ENCODE measurements at places on chromosomes 6 and 20.

GRCh38 chr6:123263981-123264380, 267.9 kb downstream of the CLVS2 start:
- no peak for DNase-seq

- DNase-seq: peak; percentile 46
These were observed 274.9 kb downstream of the UTRN start for GRCh38 chr6:144559865-144560593.

DNA sequence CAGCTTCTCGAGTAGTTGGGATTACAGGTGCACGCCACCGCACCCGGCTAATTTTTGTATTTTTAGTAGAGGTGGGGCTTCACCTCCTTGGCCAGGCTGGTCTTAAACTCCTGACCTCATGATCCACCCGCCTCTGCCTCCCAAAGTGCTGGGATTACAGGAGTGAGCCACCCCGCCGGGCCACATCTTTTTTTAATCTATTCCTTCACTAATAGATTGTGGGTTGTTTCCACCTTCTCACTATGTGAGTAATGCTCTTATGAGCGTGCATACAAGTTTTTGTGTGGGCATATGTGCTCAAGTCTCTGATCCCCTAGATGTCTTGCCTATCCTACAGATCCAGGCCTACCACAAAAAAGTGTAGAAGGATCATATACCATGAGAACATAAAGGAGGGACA, 30.7 kb downstream of the CARMIL1 start:
- peak; percentile 25 for DNase-seq

GRCh38 chr6:13724182-13724581, 12.5 kb upstream of the RANBP9 start:
- no peak for DNase-seq

DNA sequence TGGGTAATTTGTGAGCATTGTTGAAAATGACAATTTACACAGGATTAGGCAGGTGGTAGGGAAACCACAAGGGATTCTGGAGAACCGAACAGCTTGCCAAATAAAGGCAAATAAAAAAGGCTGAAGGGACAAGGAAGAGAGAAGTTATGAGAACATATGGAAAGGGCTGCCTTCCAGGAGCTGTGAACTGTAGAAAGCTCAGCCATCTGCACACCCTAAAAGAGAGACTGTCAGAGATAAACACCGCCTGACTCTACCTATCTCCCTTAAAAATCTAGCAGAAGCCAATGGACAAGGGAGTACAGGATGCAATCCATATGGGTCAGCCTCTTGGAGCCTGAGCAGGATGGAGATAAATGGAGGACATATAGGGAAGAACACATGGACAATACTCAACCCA, 12.7 kb upstream of the SLC17A1 start:
- no peak for DNase-seq

DNA sequence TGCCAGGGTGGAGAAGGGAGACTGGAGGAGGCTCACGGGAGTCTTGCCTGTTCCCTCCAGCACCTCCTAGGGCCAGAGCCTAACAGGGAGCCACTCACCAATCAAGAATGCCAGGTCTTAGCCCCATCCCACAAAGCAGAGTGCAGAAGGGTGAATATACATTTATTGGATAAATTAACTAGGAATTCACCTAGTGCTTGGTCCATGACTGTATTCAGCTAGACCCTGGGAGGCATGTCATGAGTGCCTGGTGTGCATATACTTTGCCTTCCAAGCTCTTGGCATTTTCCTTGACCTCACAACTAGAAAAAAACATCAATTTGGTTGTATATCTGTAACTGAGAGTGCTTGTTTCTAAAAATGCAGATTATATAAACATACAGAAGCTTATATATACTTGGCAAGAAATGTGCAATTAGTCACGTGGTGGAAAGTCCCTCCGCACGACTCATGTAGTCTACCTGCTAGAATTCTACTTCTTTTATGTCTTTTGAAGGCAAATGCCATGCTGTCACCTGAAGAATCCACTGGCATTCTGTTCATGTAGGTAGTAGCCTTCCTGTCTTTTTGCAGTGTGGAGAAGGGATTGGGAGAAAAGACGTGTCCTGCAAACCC, 991.0 kb downstream of the KIF16B start:
- DNase-seq: no peak

DNA sequence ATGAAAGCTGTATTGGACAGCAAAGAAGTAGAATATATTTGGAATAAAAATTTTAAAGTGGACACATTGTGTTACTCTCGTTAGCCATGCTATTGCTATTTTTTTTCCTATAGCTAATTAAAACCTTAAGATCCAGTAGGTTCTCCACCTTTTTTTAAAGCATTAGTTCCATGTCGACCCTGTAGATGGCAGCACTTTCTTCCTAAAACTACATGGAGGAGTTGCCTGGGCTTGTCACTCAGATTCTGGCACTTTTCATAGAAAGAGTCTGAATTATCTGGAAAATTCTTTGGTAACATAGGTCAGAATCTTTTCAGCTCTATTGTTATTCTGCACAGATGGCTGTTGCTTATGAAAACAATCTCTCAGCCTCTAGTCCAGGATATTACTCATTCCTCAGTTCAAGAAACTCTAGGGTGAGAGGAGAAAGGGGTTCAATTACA, 42.0 kb upstream of the ESR1 start:
- peak; percentile 97 for DNase-seq

DNA sequence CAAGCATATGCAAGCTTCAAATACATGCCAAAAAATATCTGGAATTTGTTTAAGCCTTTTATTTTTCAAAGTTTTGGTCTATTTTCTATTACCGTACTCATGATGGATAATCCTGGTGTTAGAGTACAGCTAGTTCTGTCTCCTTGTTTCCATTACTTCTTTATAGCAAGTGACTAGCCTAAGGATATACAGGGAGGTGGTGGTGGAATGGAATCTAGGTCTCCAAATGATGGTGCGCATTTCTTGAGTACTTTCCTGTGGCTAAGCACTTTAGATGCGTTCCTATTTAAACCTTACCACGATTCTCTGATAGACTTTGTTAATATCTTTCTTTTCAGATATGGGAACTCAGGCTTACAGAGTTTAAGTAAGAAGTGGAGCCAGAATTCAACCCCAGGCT, 3.5 kb downstream of the SLC16A10 start:
- DNase-seq: no peak

- DNase-seq: no peak
These were observed 215.6 kb downstream of the FOXC1 start for GRCh38 chr6:1825277-1825676.

- DNase-seq: no peak
These were observed 40.4 kb upstream of the ALDH8A1 start for GRCh38 chr6:134990262-134990661.
